Mesothelial cell of epicardium (in vitro differentiated cells): ENCODE measurements at places on chromosomes 3 and 15. TPM values are rescaled to one million over a fixed set of nuclear protein-coding genes. Genes with fewer than 3 reads are reported as not detected.
A peak's percentile ranks its signal among the peaks of the same experiment; 100 is the strongest.

ANKRD63 gene
- 0.31 to 0.59 TPM (median 0.44 TPM) in 3 replicates for total RNA-seq

GRCh38 chr3:148146947-148147826 lies 550.5 kb upstream of the AGTR1 start:
- H3K4me1 ChIP-seq = no peaks in the 10 kb centered on the region
- H3K4me3 ChIP-seq = no peak overlapping the region
- H3K27ac ChIP-seq = no peak overlapping the region
- peaks cover 3% of the 10 kb centered on the region for H3K27me3 ChIP-seq
- H3K36me3 ChIP-seq = no peaks in the 10 kb centered on the region

GRCh38 chr3:183502237-183503181 lies 53.0 kb downstream of the KLHL6 start:
- H3K27me3 ChIP-seq = no peaks in the 10 kb centered on the region
- no peaks in the 10 kb centered on the region for H3K36me3 ChIP-seq
- no peak overlapping the region for H3K4me3 ChIP-seq

- DNase-seq = no peak
- H3K4me1 ChIP-seq = peaks cover 14% of the 10 kb centered on the region
- no peak overlapping the region for H3K27ac ChIP-seq
- no peak overlapping the region for H3K4me3 ChIP-seq
- no peaks in the 10 kb centered on the region for H3K36me3 ChIP-seq
These were observed 29.1 kb upstream of the SRP14 start for GRCh38 chr15:40067921-40068624.

DNA sequence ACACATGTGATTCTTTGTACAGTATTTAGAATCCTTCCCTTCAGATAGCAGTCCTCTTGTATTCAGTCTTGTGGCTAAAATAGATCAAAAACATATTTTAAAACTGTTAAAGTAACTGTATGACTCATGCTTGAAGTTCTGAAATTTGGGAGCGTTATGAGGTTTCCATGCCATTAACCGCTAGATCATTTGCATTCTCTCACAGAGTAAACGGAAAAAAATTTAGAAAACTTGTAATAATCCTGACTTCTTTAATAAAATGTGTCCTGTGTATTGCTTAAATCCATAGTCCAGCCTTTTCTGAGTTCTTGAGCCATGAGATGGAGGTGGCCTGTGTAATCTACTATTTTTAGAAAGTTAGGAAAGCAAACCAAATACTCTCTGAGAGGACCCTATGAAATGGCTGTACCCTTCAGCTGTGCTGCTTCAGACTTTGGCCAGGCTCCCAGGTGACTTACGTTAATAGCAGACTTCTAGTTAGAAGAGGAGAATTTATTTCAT lies 33.8 kb downstream of the MBNL1 start:
- peak overlapping the region; percentile 60 for H3K27ac ChIP-seq
- peak overlapping the region; percentile 14 for H3K4me3 ChIP-seq
- peaks cover 46% of the 10 kb centered on the region for H3K4me1 ChIP-seq
- peaks cover 3% of the 10 kb centered on the region for H3K36me3 ChIP-seq
- no peaks in the 10 kb centered on the region for H3K27me3 ChIP-seq

CLDN16 gene
- total RNA-seq = 0.07 to 0.20 TPM (median 0.11 TPM) in 3 replicates

GRCh38 chr3:17258823-17259436 lies 374.2 kb downstream of the PLCL2 start:
- H3K4me1 ChIP-seq = peaks cover 4% of the 10 kb centered on the region
- no peak for DNase-seq
- no peak overlapping the region for H3K4me3 ChIP-seq
- H3K36me3 ChIP-seq = peaks cover 4% of the 10 kb centered on the region
- H3K27ac ChIP-seq = no peak overlapping the region
- H3K27me3 ChIP-seq = no peaks in the 10 kb centered on the region

IQCH gene
- 0.98 to 2.3 TPM (median 1.6 TPM) in 3 replicates for total RNA-seq

DNA sequence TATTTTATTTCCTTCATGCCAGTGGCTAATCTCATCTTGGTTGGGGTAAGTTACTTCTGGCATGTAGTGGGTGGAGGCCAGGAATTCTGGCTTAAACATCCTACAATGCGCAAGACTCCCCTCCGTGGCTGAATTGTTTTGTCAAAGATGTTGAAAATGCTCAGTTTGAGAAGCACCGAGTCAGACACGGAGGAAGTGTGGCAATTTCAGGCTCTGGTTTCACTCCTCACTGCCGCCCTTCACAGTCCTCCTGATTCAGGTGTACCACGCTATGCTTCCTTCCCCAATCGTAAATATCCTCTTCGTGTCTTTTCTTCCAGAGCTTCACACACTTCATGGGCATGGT lies 150.7 kb downstream of the OPA1 start:
- H3K4me3 ChIP-seq = peak overlapping the region; percentile 33
- peaks cover 31% of the 10 kb centered on the region for H3K4me1 ChIP-seq
- no peaks in the 10 kb centered on the region for H3K36me3 ChIP-seq

KY gene
- not detected in 3 replicates for total RNA-seq

GRCh38 chr15:28904003-28904402 lies 18.2 kb downstream of the APBA2 start:
- H3K36me3 ChIP-seq = no peaks in the 10 kb centered on the region
- no peak overlapping the region for H3K27ac ChIP-seq
- H3K4me3 ChIP-seq = no peak overlapping the region
- DNase-seq = no peak
- no peaks in the 10 kb centered on the region for H3K27me3 ChIP-seq
- H3K4me1 ChIP-seq = no peaks in the 10 kb centered on the region

DNA sequence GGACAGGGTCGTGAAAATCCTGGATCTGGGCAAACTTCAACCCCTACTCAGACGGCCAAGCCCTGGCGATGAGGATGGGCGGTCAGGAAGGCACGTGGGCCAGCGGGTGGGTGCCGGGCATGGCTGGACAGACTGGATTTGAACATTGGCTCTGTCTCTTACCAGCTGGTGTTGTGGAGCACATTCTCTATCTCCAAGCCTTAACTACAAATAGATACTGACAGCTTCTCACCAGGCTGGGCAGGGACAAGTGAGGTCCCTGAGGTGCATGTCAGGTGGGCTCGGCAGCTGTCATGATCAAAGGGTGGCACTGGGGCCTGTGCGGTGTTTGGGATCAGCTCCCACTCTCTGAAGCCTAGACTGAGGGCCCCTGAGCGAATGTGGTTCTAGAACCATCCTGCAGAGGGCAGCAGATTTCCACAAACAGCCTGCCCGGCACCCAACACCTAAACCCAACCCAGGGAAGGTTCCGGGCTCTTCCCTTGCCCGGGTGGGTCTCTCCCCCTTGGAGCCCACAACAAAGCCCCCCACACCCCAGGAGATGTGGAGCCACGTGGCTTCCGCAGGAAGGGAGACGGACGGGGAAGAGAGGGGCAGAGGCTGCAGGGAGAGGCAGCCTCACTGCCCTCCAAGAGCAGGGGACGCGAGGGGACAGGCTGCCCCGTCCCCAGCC lies 58.4 kb downstream of the RGMA start:
- no peaks in the 10 kb centered on the region for H3K36me3 ChIP-seq
- H3K27ac ChIP-seq = no peak overlapping the region
- H3K4me3 ChIP-seq = peak overlapping the region; percentile 38
- no peaks in the 10 kb centered on the region for H3K27me3 ChIP-seq
- DNase-seq = no peak
- peaks cover 8% of the 10 kb centered on the region for H3K4me1 ChIP-seq

TMCO5A gene
- total RNA-seq = not detected in 3 replicates

PRICKLE2 gene
- 41.3 to 46.2 TPM (median 43.2 TPM) in 3 replicates for total RNA-seq

DNA sequence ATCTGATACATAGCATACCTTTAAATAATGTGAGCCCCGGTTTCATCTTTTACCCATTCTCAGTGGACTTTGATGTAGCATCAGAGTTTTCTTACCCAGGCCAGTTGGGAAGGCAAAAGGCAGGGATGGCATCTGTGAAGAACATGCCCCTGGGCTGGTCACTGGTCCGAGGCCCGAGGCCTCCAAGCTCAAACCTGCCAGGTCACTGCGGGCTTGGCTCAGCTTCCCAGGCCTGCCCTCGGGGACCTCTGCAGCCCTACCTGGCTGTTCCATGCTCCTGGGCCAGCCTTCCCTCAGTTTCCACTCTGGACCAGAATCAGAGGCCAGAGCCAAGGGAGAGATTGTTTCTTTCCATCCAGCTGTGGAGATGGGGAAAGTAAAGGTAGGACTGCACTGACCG lies 26.9 kb downstream of the NR1I2 start:
- no peak overlapping the region for H3K4me3 ChIP-seq
- no peak for DNase-seq
- H3K27me3 ChIP-seq = peaks cover 26% of the 10 kb centered on the region
- H3K27ac ChIP-seq = no peak overlapping the region
- H3K4me1 ChIP-seq = no peaks in the 10 kb centered on the region

GRCh38 chr3:84967767-84968581 lies 9.2 kb downstream of the CADM2 start:
- H3K4me1 ChIP-seq = no peaks in the 10 kb centered on the region
- peaks cover 28% of the 10 kb centered on the region for H3K27me3 ChIP-seq
- no peaks in the 10 kb centered on the region for H3K36me3 ChIP-seq
- DNase-seq = no peak

DNA sequence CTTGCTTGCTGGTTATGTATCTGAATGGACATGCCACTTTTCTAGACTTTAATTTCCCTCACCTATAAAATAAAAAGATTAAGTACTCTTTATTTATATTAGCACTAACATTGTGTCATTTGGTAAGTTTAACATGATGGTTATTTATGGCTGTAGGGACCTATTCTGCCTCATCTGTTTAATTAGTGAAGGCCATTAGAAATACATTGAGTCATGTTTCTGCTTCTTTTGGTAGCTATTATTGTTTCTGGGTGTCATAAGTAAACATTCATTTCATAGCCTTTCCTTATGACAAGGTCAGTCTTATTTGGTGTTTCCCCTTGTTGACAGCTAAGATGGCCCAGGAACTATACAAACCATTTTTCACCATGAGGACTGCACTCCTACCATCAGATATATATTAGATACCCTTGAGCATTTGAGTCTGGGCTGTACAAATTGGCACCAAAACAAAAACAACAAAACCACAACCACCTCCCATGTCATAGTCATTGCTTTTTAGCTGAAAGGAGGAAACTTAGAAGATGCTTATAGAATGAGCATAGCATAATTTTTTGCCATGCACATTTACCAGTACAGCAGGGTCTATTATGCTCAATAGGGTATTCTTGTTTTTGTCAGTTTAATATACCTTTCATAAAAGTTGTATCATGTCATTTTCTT lies 39.3 kb downstream of the SRP14 start:
- no peak overlapping the region for H3K4me3 ChIP-seq
- DNase-seq = no peak
- H3K27ac ChIP-seq = no peak overlapping the region

GRCh38 chr3:113055201-113055600 lies 64.4 kb downstream of the GTPBP8 start:
- no peak overlapping the region for H3K4me3 ChIP-seq
- H3K36me3 ChIP-seq = no peaks in the 10 kb centered on the region
- peaks cover 15% of the 10 kb centered on the region for H3K4me1 ChIP-seq
- H3K27ac ChIP-seq = no peak overlapping the region
- H3K27me3 ChIP-seq = no peaks in the 10 kb centered on the region

DNA sequence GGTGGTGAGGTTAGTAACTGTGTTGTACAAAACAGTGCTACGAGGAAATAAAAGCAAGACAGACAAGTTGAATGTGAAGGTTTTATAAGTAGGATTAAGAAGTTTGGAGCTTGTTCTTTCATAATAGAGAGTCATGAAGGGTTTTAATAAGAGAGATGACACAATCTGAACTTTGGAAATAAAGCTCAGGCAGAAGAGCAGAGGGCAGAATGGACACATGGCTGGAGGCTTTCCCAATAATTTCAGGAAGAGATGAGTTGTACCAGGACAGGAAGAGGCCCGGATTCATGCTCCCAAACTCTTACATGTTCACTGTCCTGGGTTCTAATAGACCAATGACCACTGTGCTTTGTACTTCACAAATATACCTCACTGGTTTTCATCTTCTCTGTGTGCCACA lies 194.8 kb downstream of the SLC9A9 start:
- H3K27me3 ChIP-seq = peaks cover 10% of the 10 kb centered on the region
- no peak overlapping the region for H3K4me3 ChIP-seq
- H3K27ac ChIP-seq = no peak overlapping the region
- no peaks in the 10 kb centered on the region for H3K4me1 ChIP-seq

ADCY5 gene
- total RNA-seq = 6.8 to 8.4 TPM (median 7.2 TPM) in 3 replicates

GOLGA6L4 gene
- total RNA-seq = 10.9 to 13.7 TPM (median 12.2 TPM) in 3 replicates

GRCh38 chr3:243356-243725 lies 46.8 kb downstream of the CHL1 start:
- peaks cover 45% of the 10 kb centered on the region for H3K27me3 ChIP-seq
- H3K4me1 ChIP-seq = peaks cover 4% of the 10 kb centered on the region
- H3K27ac ChIP-seq = no peak overlapping the region
- no peaks in the 10 kb centered on the region for H3K36me3 ChIP-seq

DNA sequence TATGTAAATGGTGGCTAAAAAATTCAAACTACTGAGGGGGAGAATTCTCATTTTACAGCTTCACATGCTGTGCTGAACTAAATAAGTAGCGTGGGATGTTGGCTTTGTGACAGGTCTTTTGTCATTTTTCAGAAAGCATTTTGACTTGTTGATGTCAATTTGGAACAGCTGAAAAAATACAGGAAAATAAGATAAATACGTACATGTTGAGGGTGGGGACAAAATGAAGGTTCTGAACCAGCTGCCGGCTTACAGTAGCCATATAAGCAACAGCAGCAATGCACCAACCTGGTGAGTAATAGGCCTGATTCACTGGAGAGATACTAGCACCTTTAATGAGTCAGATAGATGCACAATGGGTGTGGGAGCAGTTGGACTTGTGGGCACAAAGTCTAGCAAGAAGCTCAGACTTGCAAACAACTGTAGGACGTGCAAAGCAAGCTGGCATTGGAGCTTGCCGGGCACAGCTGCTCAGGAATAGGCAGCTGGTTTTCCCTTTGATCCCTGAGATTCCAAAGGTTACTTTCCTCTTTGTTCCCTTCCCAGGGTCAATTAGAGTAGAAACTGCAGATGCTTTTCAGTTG lies 12.9 kb downstream of the B3GNT5 start:
- H3K4me1 ChIP-seq = peaks cover 20% of the 10 kb centered on the region
- peaks cover 5% of the 10 kb centered on the region for H3K36me3 ChIP-seq
- H3K27ac ChIP-seq = no peak overlapping the region
- H3K4me3 ChIP-seq = no peak overlapping the region
- no peaks in the 10 kb centered on the region for H3K27me3 ChIP-seq
- no peak for DNase-seq

GALNT15 gene
- total RNA-seq = 0.07 to 0.13 TPM (median 0.11 TPM) in 3 replicates

- peaks cover 1% of the 10 kb centered on the region for H3K4me1 ChIP-seq
- peaks cover 9% of the 10 kb centered on the region for H3K36me3 ChIP-seq
These were observed 63.9 kb downstream of the TRPC1 start for GRCh38 chr3:142787719-142788118.

TRAT1 gene
- not detected in 3 replicates for total RNA-seq

COL8A1 gene
- total RNA-seq = 0.61 to 1.1 TPM (median 0.95 TPM) in 3 replicates

- DNase-seq = no peak
- H3K4me3 ChIP-seq = no peak overlapping the region
These were observed 12.2 kb downstream of the TGM4 start for GRCh38 chr3:44886561-44886960.

TMC3 gene
- 0.04 to 0.05 TPM in 2 of 3 replicates, not detected in the other for total RNA-seq

- H3K4me3 ChIP-seq = no peak overlapping the region
- peaks cover 8% of the 10 kb centered on the region for H3K27me3 ChIP-seq
- no peak for DNase-seq
- no peaks in the 10 kb centered on the region for H3K36me3 ChIP-seq
- H3K4me1 ChIP-seq = no peaks in the 10 kb centered on the region
These were observed 33.6 kb upstream of the TMEM45A start for GRCh38 chr3:100458814-100459213.

AHSG gene
- 0.14 TPM in 1 of 3 replicates, not detected in the others for total RNA-seq
